ENCODE measurements at places on chromosomes 11 and 22.

DNA sequence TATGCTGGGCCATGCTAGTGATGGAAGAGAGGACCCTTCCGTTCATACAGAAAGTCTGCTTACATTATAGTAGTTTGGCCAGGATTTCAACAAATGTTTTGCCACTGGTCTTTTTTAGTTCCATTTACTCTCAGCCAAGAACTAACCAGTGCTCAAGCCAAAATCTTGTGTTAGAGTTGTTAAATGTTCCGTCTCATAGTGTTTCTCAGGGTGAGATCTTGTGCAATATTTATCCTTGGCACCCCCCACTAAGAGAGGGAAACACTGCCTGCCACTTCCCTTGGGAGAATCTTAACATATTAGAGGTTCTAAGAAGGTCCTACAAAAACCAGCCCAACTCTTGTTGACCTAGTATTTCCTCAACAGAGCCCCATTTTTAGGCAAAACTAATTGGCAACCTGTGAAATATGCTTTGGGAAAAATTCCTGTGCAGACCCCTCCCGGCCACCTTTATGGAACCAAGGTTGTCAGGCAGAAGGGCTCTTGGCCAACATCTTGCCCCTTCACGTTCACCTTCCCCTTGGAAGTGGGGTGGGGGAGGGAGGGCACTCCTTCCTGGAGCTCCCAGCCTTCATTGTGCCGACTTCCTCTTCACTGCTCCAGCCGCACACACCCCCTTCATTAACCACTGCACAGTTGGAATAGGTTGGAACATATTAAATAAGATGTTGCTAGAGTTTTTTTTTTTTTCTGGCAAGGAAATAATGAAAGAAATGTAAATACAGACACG is 173.2 kb upstream of the SORL1-AS1 start:
- H3K4me1 ChIP-seq: peaks cover 5% of the 10 kb centered on the region
- peaks cover 27% of the 10 kb centered on the region for H3K36me3 ChIP-seq

DNA sequence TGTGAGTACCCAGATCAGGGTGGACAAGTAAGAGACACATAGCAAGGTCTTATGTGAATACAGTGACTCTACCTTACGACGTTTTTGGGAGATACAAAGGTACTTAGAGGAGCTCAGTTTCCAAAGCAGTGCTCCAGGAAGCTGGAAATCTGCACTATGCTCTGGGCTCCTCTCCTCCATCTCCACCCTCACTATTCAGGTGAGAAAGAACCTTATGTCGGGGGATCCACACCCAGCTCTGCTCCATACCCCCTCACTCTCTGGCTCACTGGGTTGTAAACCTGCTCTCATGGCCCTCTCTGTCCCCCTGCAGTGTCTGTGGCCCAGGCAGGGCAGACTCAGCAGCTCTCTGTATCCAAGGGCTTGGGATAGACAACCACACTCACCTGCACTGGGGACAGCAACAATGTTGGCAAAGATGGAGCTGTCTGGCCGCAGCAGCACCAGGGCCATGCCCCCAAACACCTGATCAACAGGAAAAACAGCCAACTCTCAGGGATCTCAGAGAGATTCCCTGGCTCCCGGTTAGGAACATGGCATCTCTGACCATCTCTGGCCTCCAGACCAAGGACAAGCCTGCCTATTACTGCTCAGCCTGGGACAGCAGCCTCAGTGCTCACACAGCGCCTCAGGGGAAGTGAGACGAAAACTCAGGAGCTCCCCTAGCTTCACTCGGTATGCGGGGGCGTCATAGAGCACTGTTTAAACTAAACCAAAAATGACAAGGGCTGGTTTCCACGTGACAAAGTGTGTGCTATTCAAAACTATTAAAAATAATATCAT is 60.9 kb upstream of the TOP3B start:
- H3K27ac ChIP-seq: no peak overlapping the region
- H3K4me1 ChIP-seq: peaks cover 8% of the 10 kb centered on the region
- no peak overlapping the region for H3K4me3 ChIP-seq
- no peak for DNase-seq

GRCh38 chr11:115408036-115408921 is 95.9 kb downstream of the CADM1 start:
- no peaks in the 10 kb centered on the region for H3K36me3 ChIP-seq
- peaks cover 5% of the 10 kb centered on the region for H3K27me3 ChIP-seq
- no peak overlapping the region for H3K4me3 ChIP-seq
- no peak overlapping the region for H3K27ac ChIP-seq
- H3K4me1 ChIP-seq: no peaks in the 10 kb centered on the region

DNA sequence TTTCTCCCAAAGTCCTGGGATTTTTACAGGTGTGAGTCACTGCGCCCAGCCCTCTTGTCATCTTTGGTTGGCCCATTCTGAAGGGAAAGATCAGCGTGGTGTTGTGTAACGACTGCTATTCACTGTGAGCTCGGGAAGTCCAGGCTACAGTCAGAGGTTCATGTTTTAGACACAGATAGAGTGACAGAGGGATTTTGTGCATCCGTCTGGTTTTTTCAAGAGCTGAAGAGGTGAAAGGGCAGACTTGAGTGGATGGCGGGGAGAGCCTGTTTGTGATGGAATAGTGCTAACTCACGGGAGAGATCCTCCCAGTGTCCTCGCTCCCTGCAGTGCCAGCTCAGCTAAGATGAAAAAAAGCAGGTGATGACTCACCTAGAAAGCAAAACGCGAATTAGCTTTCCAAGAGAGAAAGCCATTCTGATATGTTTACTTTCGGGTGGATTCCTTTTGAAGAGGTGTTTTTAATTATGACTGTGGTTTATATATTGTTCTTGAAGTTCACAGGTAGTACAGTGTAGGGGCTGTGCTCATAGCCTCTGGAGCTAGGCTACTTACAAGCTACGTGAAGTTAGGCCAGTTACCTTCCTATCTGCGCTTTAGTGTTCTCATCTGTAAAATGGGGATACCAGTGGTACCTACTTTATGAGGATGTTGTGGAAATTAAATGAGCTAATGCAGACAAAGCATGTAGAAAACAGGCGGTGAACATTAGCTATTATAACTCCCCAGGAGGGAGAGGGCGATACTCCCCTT is 67.2 kb downstream of the C11orf91 start:
- H3K27ac ChIP-seq: no peak overlapping the region
- H3K36me3 ChIP-seq: no peaks in the 10 kb centered on the region
- peaks cover 10% of the 10 kb centered on the region for H3K27me3 ChIP-seq
- no peaks in the 10 kb centered on the region for H3K4me1 ChIP-seq
- DNase-seq: no peak
- H3K4me3 ChIP-seq: no peak overlapping the region

DNA sequence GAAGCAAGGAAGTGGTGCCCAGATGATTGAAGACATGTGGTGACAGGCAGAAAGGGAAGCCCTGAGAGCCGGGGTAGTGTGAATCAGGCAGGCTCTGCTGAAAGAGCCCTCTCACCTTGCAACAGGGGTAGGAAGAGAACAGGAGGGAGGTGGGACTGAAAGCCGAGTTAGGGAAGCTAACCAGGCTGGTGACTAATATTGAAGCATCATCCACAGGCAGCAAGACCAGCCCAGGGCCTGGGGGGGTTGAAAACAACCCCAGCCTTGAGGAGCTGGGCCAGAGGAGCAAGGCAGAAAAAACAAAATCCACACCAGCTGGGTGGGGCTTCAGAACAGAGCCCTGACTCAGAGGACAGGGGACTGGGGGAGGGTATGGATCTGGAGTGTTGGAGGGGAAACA is 35.0 kb upstream of the CRTAM start:
- H3K4me1 ChIP-seq: peaks cover 55% of the 10 kb centered on the region
- H3K4me3 ChIP-seq: no peak overlapping the region
- peak overlapping the region; percentile 65 for H3K27ac ChIP-seq
- DNase-seq: no peak
- no peaks in the 10 kb centered on the region for H3K27me3 ChIP-seq

DNA sequence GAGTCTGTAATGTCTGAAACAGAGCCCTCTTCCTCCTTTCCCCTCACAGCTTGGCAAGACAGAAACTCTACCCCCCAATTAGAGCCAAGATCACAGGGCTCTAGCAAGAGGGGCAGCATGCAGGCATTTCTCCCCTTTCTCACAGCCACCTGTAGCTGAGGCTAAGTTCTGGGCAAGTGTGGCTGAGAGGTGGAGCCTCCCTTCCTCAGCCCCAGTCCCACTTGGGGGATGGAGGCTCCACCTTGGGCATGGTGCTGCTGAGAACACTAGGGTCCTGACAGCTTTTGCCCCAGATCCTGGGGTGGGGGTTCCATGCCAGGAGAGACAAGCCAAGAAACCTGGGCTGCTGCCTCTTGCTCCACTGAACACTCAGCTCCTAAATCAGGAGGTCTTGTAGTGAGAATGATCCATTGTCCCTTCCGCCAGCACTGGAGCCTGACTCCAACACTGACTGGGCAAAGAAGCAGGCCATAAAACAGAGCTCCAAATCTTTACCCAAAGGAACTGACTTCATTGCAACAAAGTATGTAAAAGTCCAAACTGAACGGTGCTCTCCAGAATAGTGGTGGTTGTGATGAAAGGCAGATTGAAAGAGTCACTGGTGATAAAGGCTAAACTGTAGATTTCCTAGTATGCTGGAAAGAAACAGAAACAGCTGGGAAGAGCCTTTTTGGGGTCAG is 25.6 kb downstream of the NARS2 start:
- no peak for DNase-seq
- H3K4me1 ChIP-seq: peaks cover 6% of the 10 kb centered on the region
- H3K27ac ChIP-seq: no peak overlapping the region
- no peak overlapping the region for H3K4me3 ChIP-seq

GRCh38 chr11:128630367-128631230 is 43.2 kb upstream of the ETS1 start:
- peak overlapping the region; percentile 70 for H3K4me3 ChIP-seq
- peaks cover 64% of the 10 kb centered on the region for H3K4me1 ChIP-seq
- peaks cover 2% of the 10 kb centered on the region for H3K36me3 ChIP-seq
- no peaks in the 10 kb centered on the region for H3K27me3 ChIP-seq
- peak overlapping the region; percentile 96 for H3K27ac ChIP-seq
- DNase-seq: peak; percentile 94

- peak overlapping the region; percentile 1 for H3K27ac ChIP-seq
- H3K27me3 ChIP-seq: no peaks in the 10 kb centered on the region
- H3K36me3 ChIP-seq: peaks cover 2% of the 10 kb centered on the region
- no peak overlapping the region for H3K4me3 ChIP-seq
Measured at GRCh38 chr11:77771135-77771534, 49.4 kb downstream of the RSF1 start.

DNA sequence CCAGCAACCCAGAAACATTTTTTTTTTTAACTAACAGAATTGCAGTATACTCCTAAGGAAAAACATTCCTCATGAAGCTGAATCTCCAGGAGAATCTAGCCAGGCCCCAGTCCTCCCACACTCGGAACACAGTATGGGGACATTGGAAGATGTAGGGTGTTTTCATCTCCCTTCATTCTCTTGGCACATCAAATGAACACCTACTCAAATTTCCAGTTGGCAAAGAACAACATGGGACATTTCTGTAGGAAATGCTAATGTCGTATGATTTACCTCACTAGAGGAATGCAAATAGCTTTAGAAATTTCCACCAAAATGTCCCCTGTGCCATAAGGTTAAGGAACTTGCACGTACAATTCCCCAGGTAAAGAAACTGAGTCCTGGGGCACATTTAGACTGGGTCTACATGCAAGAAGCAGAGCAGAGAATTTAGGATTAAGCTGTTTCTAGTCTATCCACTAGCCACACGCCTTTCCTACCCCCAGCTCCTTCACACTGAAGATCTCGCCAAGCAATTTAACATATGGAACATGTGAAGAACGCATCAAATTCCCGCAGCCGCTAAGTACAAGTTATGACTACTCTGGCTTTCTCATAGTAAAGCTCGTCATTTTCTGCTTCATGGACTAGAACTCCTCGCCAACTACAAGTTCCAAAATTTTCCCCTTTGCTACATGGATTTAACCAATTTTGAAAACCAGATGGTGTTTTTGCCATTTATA is 2.9 kb upstream of the CADM1 start:
- no peaks in the 10 kb centered on the region for H3K36me3 ChIP-seq
- H3K4me1 ChIP-seq: peaks cover 5% of the 10 kb centered on the region
- no peak for DNase-seq
- no peak overlapping the region for H3K27ac ChIP-seq
- peaks cover 42% of the 10 kb centered on the region for H3K27me3 ChIP-seq

DNA sequence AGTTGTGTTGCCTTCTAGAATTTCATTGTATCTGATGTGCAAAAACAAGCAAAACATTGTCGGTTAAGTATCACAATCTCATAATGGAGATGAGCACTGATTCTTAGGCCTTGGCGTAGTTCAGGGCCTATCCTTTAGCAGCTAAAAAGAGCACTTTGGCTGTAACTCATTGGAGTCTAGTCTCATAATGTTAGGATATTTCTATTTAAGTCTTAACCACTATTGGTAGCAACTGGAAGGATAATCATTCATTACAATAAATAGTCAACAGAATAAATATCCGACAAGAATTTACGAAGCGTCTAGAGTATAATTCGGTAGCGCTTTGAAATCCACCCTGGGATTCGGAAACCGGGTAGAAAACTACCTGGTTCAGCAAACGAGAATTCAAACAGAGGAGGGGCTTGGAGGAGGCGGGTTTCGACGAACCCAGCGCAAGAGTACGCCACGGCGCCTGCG is 461 bp upstream of the EED start:
- DNase-seq: peak; percentile 88
- H3K4me3 ChIP-seq: no peak overlapping the region
- peaks cover 22% of the 10 kb centered on the region for H3K36me3 ChIP-seq
- H3K27me3 ChIP-seq: no peaks in the 10 kb centered on the region
- H3K27ac ChIP-seq: no peak overlapping the region

GRCh38 chr11:95884376-95884775 is 39.5 kb downstream of the MTMR2 start:
- peaks cover 11% of the 10 kb centered on the region for H3K4me1 ChIP-seq
- no peak overlapping the region for H3K27ac ChIP-seq
- DNase-seq: no peak
- no peaks in the 10 kb centered on the region for H3K27me3 ChIP-seq

- H3K4me1 ChIP-seq: peaks cover 20% of the 10 kb centered on the region
- DNase-seq: peak; percentile 16
- peak overlapping the region; percentile 83 for H3K27ac ChIP-seq
- no peaks in the 10 kb centered on the region for H3K27me3 ChIP-seq
Measured at GRCh38 chr11:118531597-118532084, 649 bp downstream of the TMEM25 start.

GRCh38 chr22:35072925-35073324 is 7.0 kb downstream of the ISX start:
- DNase-seq: no peak
- H3K4me1 ChIP-seq: no peaks in the 10 kb centered on the region
- H3K36me3 ChIP-seq: no peaks in the 10 kb centered on the region
- H3K27ac ChIP-seq: no peak overlapping the region
- H3K4me3 ChIP-seq: no peak overlapping the region

GRCh38 chr11:47488111-47488510 is 39.2 kb upstream of the RAPSN start:
- peak overlapping the region; percentile 50 for H3K27ac ChIP-seq
- H3K36me3 ChIP-seq: peaks cover 40% of the 10 kb centered on the region
- peaks cover 14% of the 10 kb centered on the region for H3K4me1 ChIP-seq
- H3K27me3 ChIP-seq: no peaks in the 10 kb centered on the region

- no peaks in the 10 kb centered on the region for H3K36me3 ChIP-seq
- no peak overlapping the region for H3K4me3 ChIP-seq
- peaks cover 6% of the 10 kb centered on the region for H3K4me1 ChIP-seq
- H3K27ac ChIP-seq: no peak overlapping the region
- H3K27me3 ChIP-seq: peaks cover 5% of the 10 kb centered on the region
Measured at GRCh38 chr22:50274311-50274710, 4.1 kb upstream of the MAPK11 start.

- H3K27me3 ChIP-seq: peaks cover 4% of the 10 kb centered on the region
- H3K36me3 ChIP-seq: no peaks in the 10 kb centered on the region
- no peak overlapping the region for H3K27ac ChIP-seq
Measured at GRCh38 chr11:69274531-69275016, 19.4 kb upstream of the MYEOV start.

- DNase-seq: no peak
- no peaks in the 10 kb centered on the region for H3K36me3 ChIP-seq
- peaks cover 54% of the 10 kb centered on the region for H3K27me3 ChIP-seq
Measured at GRCh38 chr11:12827929-12828812, 153.9 kb downstream of the TEAD1 start.
